ENCODE measurements at places on chromosomes 6 and 20. TPM values are rescaled to one million over a fixed set of nuclear protein-coding genes. Genes with fewer than 3 reads are reported as not detected.

The PHACTR3 gene
- total RNA-seq: 1.4 TPM

DNA sequence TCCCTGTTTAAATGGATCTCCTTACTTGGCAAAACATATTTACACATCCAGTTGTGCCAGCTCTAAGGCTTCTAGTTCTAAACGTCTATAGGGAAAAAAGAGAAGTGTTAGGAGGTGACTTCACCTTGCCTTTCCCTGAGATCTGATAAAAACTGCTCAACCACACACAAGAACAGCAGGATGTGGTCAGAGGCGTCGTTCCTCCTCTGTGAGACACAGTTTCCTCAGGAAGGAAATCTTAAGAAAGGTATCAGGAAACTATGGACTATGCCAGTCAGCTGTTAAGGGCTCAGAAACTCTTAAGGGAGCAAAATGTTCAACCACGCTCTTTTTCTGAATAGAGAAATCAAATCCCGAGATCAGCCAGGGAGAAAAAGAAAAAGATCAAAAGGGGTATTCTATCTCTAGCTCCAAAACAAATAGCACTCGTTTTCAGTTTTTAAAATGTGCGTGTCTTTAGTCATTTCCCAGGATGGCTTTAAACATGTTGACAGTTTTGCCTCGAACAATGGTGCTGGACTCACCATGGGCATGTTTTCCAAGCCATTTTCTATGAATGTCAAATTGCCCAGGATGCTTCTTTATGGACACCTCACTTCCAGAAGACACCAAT is 154.5 kb downstream of the HACE1 start:
- H3K27ac ChIP-seq: no peak overlapping the region
- H3K27me3 ChIP-seq: no peaks in the 10 kb centered on the region
- no peaks in the 10 kb centered on the region for H3K36me3 ChIP-seq
- H3K4me1 ChIP-seq: no peaks in the 10 kb centered on the region
- DNase-seq: no peak
- no peak overlapping the region for H3K4me3 ChIP-seq

The SNAP25 gene
- 19.3 TPM for total RNA-seq

GRCh38 chr6:128241216-128241615 is 279.2 kb downstream of the PTPRK start:
- no peaks in the 10 kb centered on the region for H3K36me3 ChIP-seq
- no peaks in the 10 kb centered on the region for H3K4me1 ChIP-seq
- DNase-seq: no peak
- H3K27ac ChIP-seq: no peak overlapping the region

- H3K4me3 ChIP-seq: no peak overlapping the region
- no peak for DNase-seq
- no peaks in the 10 kb centered on the region for H3K36me3 ChIP-seq
- no peak overlapping the region for H3K27ac ChIP-seq
These were observed 2.1 kb upstream of the TMEM151B start for GRCh38 chr6:44268095-44268628.

DNA sequence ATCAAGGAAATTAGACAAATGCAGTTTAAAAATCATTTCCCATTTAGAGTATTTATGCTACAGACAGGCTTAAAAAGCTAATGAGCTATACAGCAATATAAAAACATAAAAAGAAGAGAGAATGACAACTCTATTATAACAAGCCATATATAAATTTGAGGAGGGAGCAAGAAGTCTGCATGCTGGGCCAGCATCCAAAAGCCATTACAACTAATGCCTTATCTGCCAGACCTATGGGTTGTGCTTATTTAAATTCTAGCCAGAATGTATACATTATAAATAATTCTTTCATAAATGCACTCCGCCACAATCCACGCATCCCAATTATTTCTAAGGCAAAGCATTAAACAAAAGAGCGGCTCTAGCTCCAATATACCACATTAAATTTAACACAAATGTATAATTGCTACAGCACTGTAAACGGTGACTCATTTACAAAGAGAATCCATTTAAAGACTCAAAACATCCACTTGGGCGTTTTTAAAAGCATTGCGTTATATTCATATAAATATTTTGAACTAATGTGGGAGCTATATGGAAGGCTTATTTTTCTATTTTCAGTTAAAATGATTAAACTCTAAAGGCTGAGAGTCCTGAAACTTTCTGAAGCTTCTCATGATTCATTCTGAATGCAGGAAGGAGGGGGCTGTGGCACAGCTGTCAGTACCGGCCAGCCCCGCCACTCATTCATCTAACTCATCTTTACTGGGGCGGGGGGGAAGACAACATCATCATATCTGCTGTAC is 37.7 kb upstream of the RAB22A start:
- no peak for DNase-seq
- H3K4me1 ChIP-seq: peaks cover 13% of the 10 kb centered on the region
- no peak overlapping the region for H3K27ac ChIP-seq
- H3K4me3 ChIP-seq: no peak overlapping the region
